ENCODE measurements at places on chromosomes 16 and 17.

GRCh38 chr16:30186782-30187555, 3.6 kb downstream of the CORO1A start:
- DNase-seq = peak; percentile 13

DNA sequence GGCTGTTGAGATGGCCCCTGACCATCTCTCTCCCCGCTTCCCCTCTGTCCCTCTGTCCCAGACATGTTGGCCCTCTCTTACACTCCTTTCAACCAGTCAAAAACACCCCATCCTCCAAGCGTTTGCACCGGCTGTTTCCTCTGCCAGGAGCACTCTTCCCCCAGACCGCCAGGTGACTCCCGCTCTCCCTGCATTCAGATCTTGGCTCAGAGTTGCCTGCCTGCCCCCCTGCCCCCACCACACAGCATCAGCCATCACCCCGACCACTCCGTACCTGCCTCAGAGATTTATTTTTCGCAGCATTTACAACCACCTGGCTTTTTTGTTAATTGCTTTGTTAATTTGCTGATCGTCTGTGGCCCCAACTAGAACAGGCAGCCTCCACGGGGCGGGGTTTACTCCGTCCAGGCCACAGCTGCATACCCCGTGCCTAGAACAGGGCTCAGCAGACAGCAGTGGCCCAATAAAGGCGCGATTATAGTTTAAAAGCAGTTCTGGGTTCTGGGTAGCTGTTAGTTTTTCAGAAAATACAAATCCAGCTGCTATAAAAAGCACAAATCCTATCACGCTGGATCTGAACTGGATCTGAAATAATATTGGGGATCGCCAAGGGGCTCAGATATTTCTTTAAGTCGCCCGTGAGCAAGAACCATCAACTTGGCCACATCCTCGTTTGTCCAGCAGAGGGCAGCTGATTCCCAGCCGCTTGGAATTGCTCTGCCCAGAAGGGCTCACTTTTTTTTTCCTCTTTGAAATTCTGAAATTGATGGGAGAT, 173.6 kb downstream of the IRF8 start:
- DNase-seq = peak; percentile 71

DNA sequence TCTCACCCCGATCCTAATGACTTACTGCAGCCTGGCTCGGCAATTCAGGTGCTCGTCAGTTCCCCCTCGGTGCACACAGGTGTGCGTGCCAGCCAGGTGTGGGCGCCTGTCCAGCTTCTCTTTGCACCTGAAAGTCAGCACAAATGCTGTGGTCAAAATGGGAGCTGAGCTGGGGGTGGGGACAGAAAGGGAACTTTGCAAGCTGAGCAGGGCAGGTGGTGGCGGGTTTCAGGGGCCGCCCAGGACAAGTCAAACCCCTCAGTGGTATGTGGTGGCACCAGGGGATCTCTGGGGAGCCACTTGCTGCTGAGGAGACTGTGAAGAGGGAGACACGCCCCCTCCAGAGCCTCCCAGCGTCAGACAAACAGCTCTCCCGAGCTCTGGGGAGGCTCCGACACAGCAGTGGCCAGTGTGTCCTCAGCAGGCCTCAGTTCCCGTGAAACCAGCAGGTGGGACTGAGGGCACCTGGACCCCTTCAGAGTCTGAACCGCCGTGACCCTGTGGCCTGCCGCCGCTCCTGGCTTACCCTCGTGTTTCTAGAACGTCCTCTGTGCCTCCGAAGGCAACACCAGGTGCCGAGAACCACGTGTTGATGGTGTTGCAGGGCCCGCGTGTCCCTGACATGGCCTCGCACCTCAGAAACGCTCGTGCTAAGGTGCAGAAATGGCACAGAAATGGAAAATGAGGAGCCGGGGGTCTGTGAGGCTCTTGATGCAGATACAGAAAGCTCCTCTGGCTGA, 233.5 kb upstream of the TNRC6C start:
- no peak for DNase-seq

DNA sequence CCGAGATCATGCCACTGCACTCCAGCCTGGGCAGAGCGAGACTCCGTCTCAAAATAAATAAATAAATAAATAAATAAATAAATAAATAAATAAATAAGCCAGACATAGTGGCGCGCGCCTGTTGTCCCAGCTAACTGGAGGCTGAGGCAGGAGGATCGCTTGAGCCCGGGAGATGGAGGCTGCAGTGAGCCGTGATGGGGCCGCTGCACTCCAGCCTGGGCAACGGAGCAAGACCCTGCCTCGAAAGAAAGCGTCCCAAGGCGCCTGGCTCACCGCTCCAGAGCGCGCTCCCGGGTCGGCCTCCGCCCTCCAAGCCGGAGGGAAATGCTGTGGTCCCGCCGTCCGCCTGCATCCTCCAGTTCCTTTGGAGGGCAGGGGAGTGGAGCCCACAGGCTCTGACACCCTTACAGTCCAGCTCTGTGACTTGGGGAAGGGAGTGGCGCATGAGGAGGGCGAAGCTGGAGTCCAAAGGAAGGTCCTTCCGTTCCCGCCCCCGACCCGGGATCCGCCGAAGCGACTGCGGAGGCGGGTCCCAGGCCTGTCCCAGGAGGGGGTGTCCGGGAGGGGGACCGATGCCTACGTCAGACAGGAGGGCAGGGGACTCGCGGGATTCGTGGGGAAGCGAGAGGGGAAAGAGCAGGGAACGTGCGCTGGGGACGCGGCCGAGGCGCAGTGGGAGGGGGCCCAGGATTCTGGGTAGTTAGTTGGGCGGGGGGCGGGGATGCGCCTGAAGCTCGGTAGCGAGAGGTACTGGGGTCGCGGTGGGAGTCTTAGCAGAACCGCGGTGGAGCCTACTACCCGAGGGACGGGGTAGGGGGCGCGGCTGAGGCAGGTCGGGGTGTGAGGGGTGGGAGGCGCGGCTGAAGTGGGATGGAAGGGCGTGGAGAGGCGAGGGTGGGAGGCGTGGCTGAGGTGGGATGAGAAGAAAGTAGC, 8.4 kb upstream of the TRPV2 start:
- DNase-seq = no peak

- DNase-seq = no peak
Observed at GRCh38 chr17:77657839-77658238, 300.7 kb upstream of the TNRC6C start.

DNA sequence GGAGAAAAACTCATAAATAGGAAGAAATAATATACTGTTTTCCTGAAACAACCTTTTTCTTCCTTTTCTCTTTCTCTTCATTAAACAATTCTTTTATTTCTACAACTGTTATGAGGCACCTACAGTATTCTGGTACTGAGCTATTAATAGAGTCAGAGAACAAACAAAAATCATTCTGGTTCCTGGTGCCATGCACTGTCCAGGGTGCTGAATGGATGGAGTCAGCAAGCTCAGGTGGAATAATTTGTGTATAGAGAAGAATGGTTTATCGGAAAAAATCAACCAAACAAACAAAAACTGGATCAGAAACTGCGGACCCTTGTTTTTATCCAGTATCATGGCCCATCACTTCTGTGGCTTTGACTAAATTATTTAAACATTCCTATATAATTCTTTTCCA, 430.3 kb upstream of the GOT2 start:
- DNase-seq = no peak

DNA sequence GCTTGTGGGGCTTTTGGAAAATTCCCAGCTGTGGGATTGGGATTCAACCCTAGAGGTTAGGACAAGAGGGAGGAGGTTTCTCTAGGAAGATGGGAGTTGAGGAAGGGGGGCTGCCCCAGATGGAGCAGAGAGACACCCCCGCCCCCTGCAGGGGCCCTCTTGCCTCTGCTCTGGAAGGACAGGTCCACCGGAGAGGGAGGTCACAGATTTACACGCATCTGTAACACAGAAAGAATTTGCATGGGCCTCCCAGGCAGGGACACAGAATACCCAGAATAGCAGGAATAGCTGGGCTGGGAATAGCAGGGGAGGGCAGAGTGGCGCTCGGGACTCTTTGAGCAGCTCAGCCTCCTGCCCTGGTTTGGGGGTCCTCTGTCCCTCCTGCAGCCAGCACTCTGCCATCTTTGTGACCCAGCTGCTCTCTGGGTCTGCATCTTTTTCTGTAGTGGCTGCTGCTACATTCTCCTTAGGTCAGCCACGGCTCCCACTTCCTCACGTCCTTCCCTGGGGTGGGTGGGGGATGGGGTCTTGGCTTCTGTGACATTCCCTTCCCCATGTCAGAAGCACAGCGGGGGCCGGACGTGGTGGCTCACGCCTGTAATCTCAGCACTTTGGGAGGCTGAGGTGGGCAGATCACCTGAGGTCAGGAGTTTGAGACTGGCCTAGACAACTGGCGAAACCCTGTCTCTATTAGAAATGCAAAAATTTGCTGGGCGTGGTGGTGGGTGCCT, 33.9 kb upstream of the PLLP start:
- DNase-seq = peak; percentile 31

GRCh38 chr17:65529761-65530522, 31.5 kb downstream of the AXIN2 start:
- DNase-seq = no peak

GRCh38 chr16:80350061-80350460, 190.7 kb upstream of the DYNLRB2 start:
- no peak for DNase-seq

DNA sequence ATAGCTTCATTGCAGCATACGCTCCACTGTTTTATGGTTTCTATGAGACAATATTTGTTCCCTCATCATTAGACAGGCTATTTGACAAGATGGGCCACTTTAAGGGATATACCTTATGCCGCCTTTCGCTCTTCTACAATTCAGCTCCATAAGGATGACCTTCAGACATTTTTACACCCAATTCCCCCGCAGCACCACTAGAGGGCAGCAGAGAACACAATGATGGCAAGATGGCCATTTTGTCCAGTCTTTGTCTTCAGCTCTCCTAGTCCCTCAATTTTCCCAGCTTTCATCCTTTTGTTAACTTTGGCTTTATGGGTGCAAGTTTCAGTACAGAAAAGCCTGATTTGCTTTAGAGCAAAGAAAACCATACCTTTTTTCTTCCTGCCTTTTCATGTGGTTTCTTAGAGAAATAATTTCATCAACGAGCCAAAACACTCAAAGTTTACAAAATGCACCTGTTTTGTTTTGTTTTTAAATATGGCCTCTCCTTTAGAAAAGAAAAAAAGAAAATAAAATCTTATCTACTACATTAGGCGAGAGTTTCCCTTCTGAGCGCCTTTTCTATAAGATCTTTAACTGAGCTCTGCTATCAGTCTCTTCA, 355.3 kb downstream of the TOX3 start:
- peak; percentile 33 for DNase-seq

Data from fibroblast of gingiva (primary cell).